ENCODE measurements at places on chromosomes 4 and X. TPM values are rescaled to one million over a fixed set of nuclear protein-coding genes. Genes with fewer than 3 reads are reported as not detected.

- no peak for DNase-seq
Measured at GRCh38 chr4:15945516-15945915, 7.0 kb upstream of the FGFBP1 start.

GRCh38 chr4:40662962-40663604, 33.4 kb upstream of the RBM47 start:
- DNase-seq = no peak

DNA sequence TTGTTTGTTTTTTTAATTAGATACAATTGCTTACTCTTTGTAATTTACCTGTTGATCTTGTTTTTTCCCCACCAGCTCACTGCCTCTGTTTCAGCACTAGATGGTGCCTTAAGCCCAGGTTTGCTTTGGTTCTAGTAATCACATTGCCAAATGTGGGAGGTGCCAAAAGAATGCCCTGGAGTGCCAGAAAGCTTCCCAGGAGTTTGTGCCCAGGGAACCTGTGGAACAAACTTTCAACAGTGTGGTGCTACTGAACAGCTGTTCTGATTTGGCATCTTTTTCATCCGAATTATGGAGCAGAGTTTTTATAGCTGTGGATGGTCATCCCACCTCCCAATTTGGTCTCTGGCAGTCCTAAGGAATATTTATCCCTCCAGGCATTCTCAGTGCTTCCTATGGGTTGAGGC, 1000.7 kb downstream of the STIM2 start:
- DNase-seq = no peak

DNA sequence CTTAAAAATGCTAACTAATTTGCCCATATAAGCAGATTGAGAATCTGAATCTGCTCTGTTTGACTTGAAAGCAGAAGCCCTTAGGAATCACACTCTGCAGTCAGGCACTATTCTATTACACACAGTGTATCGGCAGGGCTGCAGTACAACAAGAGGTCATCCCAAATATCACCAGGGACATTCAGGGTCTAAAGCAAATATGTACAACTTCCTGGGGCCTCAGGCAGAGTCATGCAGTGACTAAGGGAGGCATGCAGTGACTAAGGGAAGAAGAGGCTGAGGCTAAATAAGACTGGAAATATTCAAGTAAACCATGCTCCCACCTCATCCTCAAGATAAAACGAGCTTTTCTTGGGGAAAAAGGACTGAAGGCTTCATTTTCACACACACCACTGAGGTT, 20.9 kb downstream of the MAPK10 start:
- DNase-seq = no peak

GRCh38 chr4:56698329-56698728, 17.2 kb upstream of the HOPX start:
- DNase-seq = no peak

GRCh38 chr4:94488670-94489069, 36.9 kb downstream of the PDLIM5 start:
- DNase-seq = no peak

GRCh38 chr4:164440199-164440598, 313.7 kb upstream of the SMIM31 start:
- DNase-seq = no peak

Gene BST1
- 21.8 TPM for total RNA-seq

- no peak for DNase-seq
Measured at GRCh38 chr4:109576462-109576861, 16.4 kb downstream of the MCUB start.

Gene AFF2
- 6.0 TPM for total RNA-seq

- no peak for DNase-seq
Measured at GRCh38 chr4:171397175-171397574, 416.0 kb upstream of the GALNTL6 start.

GRCh38 chr4:90528551-90528950, 401.4 kb downstream of the CCSER1 start:
- DNase-seq = no peak

GRCh38 chr4:155929833-155930232, 23.8 kb downstream of the CTSO start:
- DNase-seq = no peak

Gene LDOC1
- 13.2 TPM for total RNA-seq

- no peak for DNase-seq
Measured at GRCh38 chr4:177519481-177520260, 77.4 kb upstream of the AGA start.

DNA sequence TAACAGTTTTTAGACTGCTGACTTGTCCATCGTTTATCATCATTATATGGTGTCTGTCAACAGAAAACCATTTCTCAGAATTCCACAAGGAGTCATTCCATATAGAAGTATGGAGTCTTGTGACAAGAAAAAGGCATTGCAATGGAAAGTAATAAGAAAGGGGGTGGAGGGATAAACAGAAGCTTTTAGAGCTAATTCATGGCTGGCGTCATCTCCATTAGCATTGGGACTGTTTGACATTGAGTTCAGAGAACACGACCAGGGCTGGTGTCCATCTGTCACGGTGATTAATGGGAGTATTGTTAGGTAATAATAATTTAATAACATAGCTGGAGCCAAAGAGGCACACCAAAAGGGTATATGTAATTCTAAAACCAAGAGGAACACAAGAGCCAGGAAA, 101.9 kb upstream of the SFRP2 start:
- DNase-seq = no peak

Gene GPR82
- total RNA-seq = 0.42 TPM

- DNase-seq = no peak
Measured at GRCh38 chrX:118355225-118355920, 9.5 kb downstream of the WDR44 start.

Gene ZNF674
- 2.1 TPM for total RNA-seq

DNA sequence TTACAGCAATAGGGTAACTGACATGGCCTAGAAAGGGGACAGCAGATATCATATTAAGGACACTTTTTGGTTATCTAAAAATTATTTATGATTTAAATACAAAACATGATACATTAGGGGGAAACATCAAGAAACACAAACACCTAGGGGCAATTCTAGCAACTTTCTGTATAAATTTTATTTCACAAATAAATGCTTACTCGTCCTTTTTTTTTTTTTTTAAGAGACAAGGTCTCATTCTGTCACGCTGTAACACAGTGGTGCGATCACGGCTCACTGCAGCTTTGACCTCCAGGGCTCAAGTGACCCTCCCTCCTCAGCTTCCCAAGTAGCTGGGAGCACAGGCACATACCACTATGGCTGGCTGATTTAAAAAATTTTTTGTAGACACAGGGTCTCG, 151.8 kb upstream of the BCOR start:
- DNase-seq = no peak

- no peak for DNase-seq
Measured at GRCh38 chr4:132227151-132227856, 921.8 kb upstream of the PCDH10 start.

Gene CCNA2
- total RNA-seq = 0.39 TPM

Gene TXK
- total RNA-seq = 1.6 TPM

- DNase-seq = no peak
Measured at GRCh38 chrX:31252133-31252532, 180.3 kb upstream of the FTHL17 start.

DNA sequence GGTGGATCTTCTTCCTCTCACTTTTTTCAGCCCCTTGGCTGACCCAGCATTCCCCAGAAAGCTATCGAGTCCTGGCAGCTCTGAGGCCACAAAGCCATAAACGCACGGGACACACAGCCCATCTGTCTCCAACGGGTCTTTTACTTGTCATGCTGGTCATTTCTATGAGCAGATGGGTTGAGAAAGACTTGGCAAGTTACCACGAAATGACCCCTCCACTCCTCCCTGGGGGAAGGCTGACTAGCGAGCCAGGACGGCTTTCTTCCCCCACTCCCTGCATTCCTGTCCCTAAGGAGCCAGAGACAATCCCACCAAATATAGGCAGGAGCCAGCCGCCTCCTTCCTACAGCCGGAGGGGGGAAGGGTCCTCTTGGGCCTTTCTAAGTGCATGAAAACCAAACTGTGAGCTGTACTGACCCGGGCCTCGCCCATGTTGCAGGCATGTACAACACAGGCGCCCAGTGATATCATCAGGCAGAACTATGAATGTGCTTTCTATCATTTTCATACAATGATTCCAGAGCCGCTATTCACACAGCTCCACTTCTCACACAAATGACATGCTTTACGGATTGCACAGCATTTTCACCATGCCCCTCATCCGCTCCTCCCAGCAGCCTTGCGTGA, 28.6 kb downstream of the AFAP1 start:
- no peak for DNase-seq

Gene IL21
- total RNA-seq = not detected

Gene UGT2B15
- not detected for total RNA-seq

DNA sequence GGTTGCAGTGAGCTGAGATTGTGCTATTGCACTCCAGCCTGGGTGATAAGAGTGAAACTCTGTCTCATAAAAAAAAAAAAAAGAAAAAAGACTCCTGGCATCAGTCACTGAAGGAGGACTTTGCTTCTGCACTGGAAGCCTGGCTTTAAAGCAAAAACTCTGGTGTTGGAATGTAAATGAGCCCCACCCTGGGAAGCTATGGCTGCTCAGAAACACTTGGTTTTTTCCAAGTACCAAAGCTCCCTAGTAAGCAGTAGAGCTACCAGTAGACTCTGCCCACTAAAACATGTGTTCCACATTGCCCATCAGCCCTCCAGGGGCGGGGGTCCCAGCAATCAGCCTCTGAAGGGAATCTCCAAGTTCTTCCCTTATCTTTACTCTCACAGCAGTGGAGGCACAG, 154.4 kb downstream of the SHROOM3 start:
- no peak for DNase-seq

- no peak for DNase-seq
Measured at GRCh38 chr4:51907006-51907669, 64.2 kb downstream of the DCUN1D4 start.

Gene ITM2A
- total RNA-seq = 46.2 TPM

DNA sequence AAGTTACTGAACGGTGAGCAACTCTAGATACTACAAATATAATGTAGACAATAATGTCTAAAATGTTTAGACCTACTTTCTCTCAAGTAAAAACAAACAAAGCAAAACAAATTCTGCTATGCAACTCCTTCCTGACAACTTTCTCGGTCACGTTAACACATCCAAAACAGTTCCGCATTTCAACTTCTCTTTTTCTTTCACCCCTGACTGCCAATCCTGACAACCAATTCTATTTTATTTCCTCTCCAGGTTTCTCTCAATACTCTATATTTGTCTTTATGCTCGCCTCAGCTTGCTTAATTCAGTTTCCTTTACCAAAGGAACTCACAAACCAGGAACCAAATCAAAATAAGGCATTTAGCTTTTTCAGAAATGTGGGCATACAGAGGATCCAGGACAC, 513.0 kb downstream of the FSTL5 start:
- DNase-seq = no peak

GRCh38 chr4:116058129-116058528, 944.7 kb upstream of the NDST4 start:
- no peak for DNase-seq

Gene ZNF630
- 0.96 TPM for total RNA-seq

DNA sequence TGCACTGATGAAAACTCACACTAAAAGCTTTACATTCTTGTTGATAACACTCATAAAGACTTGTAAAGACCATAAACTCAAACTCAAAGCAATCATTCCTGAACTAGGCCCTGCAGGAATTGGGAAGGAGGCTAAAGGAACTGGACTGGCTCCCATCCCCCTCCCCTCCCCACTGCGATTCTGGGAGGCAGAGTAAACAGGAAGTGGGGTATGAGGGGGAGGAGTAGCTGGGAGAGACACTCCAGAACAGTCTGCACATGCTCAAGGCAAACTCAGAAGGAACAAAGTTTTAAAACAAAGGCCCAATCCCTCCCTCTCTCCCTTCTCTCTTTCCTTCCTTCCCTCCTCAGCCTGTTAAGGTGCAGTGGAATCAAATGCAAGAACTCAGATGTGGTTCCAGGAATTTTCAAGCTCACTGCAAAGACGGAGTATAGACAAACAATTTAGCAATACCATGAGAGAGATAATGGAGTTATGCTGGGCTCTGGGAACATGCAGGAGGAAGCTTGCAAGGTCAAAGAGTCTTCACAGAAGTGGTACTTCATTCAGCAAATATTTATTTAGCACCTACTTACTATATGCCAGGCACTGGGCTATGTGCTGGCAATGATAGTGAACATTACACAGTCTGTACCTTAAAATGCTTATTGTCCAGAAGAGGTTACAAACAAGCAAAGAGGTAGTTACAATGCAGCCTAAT, 15.9 kb downstream of the MID1IP1 start:
- DNase-seq = no peak

GRCh38 chr4:147683188-147683591, 773 bp downstream of the PRMT9 start:
- no peak for DNase-seq

GRCh38 chrX:13265111-13265510, 54.7 kb downstream of the ATXN3L start:
- no peak for DNase-seq

Gene RTL5
- 7.5 TPM for total RNA-seq

GRCh38 chrX:12497832-12498591, 293.2 kb upstream of the PRPS2 start:
- DNase-seq = no peak

DNA sequence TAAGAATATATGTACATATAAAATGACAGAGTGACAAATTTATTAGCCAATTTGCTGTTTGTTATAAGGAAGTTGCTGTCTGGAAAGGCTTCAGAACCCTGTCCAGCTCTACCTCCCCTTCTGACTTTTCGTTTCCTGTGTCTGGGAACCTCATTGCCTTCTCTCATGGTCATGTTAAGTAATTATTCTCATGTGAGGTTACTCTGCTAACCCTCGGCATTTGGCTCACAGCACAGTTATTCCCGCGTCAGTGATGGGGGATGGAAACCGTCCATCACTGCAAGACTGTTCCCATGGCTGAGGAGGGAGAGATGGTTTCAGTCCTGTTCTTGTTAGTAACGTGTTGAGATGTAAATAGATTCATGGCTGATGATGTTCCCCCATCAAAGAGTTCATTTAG, 11.9 kb downstream of the EDNRA start:
- no peak for DNase-seq

DNA sequence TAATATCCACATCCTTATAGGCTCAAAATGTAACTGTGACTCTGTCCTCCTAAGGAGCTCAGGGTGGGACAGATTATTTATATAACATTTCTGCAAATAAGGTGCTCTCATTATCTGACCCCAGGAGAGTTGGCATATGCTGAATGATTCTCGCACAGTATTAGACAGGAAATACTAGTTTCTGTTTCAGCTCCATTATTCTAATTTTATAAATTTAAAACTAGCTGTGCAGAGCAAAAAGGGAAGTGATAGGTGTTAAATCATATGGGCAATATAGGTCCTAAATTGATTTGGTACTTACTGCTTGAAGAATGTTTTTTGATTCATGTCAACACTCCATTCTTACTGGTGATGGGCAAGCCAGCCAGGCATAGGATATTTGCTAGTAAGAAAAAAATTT, 141.5 kb downstream of the GLRA2 start:
- DNase-seq = no peak

Gene ZGRF1
- total RNA-seq = 2.2 TPM

Gene FAM47A
- not detected for total RNA-seq

Data from mesenteric fat pad (tissue), 1 donor.